Tibial nerve (tissue), 4 donors: ENCODE measurements at places on chromosomes 1 and 21.

- DNase-seq, result no peak
These were observed 216.2 kb downstream of the SETD4 start for GRCh38 chr21:35843911-35844667.

GRCh38 chr1:39142401-39143060, 62.0 kb upstream of the MACF1 start:
- DNase-seq, result no peak

GRCh38 chr1:167678838-167679237, 42.9 kb upstream of the MPZL1 start:
- no peak for DNase-seq

DNA sequence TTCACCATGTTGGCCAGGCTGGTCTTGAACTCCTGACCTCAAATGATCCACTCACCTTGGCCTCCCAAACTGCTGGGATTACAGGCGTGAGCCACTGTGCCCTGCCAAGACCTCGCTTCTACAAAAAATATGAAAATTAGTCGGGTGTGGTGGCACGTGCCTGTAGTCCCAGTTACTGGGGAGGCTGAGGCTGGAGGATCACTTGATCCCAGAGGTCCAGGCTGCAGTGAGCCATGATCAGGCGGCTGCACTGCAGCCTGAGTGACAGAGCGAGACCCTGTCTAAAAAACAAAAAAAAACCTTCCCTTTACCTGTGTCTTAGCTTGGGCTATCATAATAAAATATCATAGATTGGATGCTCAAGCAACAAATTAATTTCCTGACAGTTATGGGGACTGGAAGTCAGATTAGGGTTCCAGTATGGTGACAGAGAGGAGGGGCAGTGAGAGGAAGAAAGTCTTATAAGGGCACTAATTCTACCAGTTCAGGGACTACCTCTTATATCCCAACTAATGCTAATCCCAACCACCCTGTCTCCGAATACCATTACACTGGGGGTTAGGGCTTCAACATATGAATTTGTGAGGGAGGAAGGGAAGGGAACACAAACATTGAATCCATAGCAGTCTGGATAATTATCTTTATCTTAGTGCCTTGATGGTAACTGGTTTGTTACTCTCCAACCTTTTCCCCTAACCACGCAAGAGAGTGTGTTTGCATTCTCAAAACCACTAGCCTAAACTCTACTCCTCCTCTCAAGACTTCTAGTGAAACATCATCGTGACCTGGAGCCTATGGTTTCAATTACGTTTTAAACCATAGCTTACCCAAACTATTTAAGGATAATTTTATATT, 1.0 kb upstream of the NAXE start:
- no peak for DNase-seq

DNA sequence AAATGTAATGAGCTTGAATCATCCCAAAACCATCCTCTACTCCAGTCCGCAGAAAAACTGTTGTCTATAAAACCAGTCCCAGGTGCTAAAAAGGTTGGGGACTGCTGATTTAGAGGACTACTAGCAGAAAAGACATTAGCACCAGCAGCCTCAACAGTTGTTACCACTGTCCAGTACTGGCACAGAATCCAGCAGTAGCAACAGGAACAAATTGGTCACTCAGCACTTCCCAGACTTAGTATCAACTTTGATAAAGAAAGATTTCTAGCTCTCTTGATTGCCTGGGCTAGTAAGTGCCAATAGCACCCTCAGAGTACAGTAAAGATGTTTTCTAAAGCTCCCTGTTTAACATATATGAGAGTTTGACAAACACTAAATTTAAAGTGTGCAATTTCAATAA, 127.9 kb downstream of the FAF1 start:
- no peak for DNase-seq

DNA sequence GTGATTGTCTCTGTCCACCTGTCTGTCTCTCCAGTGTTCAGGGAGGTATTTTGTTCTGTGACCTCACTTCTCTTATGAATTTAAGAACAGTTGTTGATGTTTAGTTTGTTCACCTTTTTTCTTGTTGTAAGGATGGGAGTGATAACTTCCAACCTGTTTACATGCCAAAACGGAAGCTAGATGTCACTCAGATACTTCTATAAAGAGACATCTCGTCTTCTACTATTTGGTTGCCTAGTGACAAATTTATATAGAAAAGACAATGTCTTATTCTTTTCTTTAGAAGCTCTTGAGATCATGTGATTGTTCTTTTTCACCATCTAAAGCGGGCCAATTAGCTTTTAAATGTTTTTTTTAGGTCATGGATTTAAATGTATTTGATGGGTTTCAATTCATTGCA, 33.8 kb downstream of the PRSS38 start:
- DNase-seq, result no peak

DNA sequence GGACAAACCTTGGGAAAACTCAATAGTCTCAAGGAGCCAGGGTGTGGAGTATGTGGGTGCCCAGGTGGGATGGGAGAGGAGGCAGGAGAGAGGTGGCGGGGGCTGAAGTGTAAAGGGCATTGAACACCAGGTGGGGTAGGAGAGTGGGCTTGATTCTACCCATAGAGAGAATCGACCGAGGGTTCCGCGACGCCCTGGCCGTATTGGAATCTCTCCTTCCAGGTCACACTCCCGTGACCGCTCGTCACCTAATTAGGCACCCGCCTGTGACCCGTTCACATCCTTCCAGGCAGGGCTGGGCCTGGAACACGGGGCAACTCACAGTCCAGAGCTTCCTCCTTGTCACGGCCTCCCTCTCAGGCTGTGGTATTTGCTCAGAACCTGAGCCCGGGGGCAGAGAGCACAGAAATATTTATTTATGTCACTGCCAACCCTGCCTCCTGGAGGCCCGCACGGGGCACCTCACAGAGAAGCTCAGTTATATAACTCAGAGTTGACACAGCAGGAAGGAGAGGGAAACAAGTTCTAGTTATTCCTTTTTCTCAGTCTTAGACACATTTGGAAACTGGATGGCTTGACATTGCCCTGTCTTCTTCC, 12.0 kb downstream of the NCMAP start:
- DNase-seq, result no peak

- peak; percentile 98 for DNase-seq
These were observed 27.2 kb upstream of the TINAGL1 start for GRCh38 chr1:31548907-31549808.

DNA sequence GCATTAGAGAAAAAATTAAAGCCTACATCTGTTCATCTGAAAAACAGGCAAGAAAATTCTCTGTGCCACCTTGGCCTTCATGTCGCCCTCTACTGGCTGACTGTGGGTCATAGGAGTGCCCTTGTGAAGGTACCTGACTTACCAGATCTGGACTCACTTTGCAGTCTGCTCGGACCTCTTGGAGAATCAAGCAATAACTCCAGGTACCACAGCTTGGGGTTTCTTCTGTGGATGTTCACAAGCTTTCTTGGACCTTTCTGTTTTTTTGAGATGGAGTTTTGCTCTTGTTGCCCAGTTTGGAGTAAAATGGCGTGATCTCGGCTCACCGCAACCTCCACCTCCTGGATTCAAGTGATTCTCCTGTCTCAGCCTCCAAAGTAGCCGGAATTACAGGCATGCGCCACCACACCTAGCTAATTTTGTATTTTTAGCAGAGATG, 2.4 kb upstream of the PRAMEF18 start:
- no peak for DNase-seq

GRCh38 chr1:171515299-171515698, 30.0 kb downstream of the PRRC2C start:
- DNase-seq, result no peak

- DNase-seq, result no peak
These were observed 20.4 kb downstream of the SLC16A1 start for GRCh38 chr1:112935461-112936111.

- DNase-seq, result no peak
These were observed 23.2 kb downstream of the MYBPH start for GRCh38 chr1:203152158-203153034.

GRCh38 chr1:210883821-210884220, 250.1 kb downstream of the KCNH1 start:
- DNase-seq, result no peak

GRCh38 chr1:206537141-206537540, 29.8 kb downstream of the RASSF5 start:
- no peak for DNase-seq

DNA sequence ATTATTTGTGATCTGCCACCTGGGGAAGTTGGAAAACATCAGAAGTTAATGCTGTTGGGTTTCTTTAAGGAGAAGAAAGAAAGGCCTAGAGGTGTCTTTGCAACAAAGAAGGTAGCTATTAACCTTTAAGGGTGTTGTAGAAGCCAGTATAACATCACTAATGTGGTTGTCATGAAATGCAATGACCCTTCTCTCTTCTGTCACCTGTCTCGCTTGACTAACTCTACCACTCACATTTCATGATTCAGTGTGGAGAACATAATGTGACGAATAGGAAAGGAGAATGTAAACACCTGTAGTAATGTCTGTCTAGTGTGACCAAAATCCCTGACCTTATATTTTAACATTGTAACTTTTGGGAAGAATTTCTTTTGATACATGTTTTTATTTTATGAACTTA, 211.7 kb upstream of the UBE2U start:
- DNase-seq, result no peak

DNA sequence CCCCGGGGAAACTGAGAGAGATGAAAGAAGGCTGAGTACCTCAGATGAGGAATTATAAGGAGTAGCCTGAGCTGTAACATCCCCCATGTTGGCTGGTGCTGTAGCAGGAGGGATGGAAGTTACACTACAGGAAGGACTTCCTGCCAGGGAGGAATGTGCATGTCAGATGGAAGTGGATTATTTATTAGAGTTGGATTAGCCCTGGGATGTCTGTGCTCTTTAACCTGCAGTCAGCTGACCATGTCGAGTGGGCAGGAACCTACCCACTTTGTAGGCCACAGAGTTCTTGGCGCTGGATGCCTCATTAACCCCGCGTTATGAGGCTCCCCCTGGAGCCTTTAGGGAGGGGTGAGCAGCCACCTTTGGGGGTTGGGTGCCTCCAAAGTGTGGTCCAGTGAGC, 757 bp upstream of the SEMA4A start:
- DNase-seq, result no peak

DNA sequence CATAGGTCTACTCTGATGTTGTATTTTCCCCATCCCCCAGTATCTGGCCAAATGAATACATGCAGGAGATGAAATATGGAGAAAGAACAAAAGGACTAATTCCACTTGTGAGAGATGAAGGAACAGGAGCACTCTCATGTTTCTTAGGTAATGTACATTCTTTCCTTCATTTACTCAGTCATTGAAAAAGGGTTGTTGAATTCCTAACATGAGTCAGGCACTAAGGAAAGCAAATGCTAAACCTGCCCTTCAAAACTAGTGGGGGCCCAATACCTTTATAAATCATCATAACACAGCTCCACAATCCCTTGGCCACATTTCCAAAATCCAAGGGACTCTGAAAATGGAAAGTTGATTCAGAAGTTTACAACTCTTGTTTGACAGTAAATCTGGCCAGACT, 94.3 kb downstream of the DIRAS3 start:
- DNase-seq, result no peak

- no peak for DNase-seq
These were observed 13.8 kb downstream of the ENSA start for GRCh38 chr1:150615346-150616201.

GRCh38 chr1:166167572-166167925, 748 bp upstream of the FAM78B start:
- DNase-seq, result no peak

GRCh38 chr1:234760303-234760723, 150.3 kb upstream of the IRF2BP2 start:
- DNase-seq, result no peak

DNA sequence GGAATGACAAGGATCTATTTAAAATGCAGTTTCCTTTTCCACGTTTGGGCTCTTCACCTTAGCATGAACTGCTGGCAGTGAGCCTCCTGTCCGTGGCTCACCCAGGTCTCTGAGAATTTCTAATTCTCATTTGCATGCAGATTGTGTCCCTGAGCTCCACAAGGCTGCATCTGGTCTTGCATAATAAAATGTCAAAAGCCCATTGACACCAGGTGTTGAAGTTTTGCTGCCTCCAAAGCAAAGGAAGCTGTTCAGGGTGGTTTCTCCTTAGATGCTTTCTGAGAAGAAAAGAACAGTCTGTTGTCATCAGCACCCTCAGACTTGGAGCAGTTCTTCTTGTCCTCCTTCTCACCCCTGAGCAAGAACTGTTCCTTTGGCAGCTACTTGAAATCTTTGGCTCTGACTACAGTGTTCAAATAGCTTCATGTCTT, 433.1 kb upstream of the KAZN start:
- DNase-seq, result no peak

GRCh38 chr1:203504400-203505250, 10.7 kb downstream of the OPTC start:
- DNase-seq, result peak; percentile 98
